Sigmoid colon (tissue), 7 donors: ENCODE measurements at places on chromosomes 11 and 22. TPM values are rescaled to one million over a fixed set of nuclear protein-coding genes. Genes with fewer than 3 reads are reported as not detected.

GRCh38 chr11:88345408-88345807 is 7.9 kb upstream of the CTSC start:
- no peak overlapping the region for H3K4me3 ChIP-seq
- H3K36me3 ChIP-seq, result no peaks in the 10 kb centered on the region
- H3K27ac ChIP-seq, result no peak overlapping the region
- no peak for DNase-seq

DNA sequence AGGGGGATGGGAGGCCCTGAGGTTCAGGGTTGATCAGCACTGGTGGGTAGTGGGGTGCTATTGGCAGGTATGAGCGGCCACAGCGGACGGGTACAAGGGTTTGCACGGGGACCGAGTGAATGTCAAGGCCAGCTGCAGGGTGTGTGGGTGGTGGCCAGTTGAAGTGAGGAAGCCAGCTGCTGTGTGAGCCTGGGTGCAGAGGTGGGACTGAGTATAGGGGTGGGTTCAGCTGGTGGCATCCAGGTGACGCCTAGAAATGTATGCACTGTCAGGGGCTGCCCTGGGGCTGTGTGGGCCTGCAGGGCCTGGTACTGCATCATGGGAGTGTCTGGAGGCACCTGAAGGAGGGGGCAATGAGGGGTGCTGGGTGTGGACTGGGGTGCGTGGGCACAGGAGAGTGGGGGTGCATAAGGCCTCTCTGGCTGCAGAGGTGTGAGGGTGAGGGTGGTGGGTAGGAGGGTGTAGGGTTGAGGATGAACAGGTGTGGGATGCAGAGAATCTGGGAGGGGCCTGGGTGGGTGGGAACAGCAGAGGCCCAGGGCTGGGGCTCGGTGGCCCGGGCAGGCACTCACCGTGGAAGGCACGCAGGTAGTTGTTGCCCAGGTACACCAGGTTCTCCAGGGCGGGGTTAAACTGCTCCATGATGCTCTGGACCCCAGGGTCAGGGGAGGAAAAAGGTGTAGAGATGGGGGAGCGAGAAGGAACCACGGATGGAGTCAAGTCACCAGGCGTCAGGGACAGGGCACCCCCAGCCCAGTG is 1.7 kb downstream of the BAIAP2L2 start:
- H3K4me3 ChIP-seq, result no peak overlapping the region
- no peaks in the 10 kb centered on the region for H3K27me3 ChIP-seq
- H3K4me1 ChIP-seq, result no peaks in the 10 kb centered on the region

- H3K4me3 ChIP-seq, result no peak overlapping the region
- H3K27ac ChIP-seq, result no peak overlapping the region
- no peaks in the 10 kb centered on the region for H3K36me3 ChIP-seq
- H3K4me1 ChIP-seq, result peaks cover 7% of the 10 kb centered on the region
- no peak for DNase-seq
Observed at GRCh38 chr22:26767351-26768155, 110.2 kb downstream of the MIAT start.

DNA sequence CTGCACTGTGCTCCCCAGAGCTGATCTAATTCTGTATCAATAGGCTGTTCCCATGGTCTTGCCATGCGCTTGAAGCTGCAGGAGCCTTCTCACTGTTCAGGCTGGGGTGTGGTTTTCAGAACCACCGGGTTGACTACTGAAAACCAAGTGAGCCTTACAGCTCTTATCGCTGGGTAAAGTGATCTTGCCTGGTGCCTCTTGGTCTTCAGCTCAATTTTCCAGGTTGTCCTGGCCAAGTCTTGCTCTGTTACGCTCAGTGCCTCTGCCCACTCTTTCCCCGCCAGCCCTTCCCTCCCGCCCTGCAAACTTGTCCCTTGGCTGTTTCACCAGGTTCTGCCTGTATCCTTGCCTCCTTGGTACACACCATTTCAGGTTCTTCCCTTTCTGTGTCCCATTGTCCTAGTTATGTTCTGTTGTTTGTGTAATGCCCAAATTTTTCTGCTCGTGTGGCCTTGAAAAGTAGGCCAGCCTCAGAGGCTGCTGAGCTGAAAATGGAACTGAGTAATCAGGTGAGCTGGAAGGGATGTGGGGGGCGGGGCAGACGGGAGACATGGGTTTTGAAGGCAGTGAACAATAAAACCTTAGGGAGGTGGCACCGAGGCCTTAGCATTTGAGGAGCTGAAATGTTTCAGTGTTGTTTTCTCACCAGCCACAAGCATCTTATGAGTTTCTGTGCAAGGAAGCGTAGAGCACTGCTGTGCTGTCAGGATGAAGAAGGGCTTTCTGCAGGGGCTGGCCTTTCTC is 11.2 kb downstream of the PEX26 start:
- H3K27ac ChIP-seq, result no peak overlapping the region
- peaks cover 28% of the 10 kb centered on the region for H3K36me3 ChIP-seq
- no peaks in the 10 kb centered on the region for H3K27me3 ChIP-seq
- DNase-seq, result no peak
- H3K4me3 ChIP-seq, result no peak overlapping the region
- peaks cover 21% of the 10 kb centered on the region for H3K4me1 ChIP-seq

DNA sequence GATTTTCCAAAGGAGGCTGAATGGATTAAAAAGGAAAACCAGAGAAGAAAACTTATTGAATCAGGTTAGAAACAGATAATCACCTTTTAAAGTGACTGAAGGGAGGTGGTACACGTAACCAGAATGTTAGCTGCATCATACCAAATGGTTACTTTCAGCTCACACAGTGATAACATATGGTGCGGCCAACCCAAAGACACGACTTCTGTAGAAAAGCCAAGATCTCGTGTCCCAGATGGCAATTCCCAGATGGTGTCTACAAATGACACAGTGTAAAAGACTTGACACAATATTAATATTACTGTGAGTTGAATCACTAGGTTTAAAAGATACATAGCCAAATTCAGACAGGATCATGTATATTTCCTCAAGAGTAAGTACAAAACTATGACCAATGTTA is 5.2 kb downstream of the PPP2R1B start:
- DNase-seq, result no peak
- peaks cover 14% of the 10 kb centered on the region for H3K4me1 ChIP-seq
- no peaks in the 10 kb centered on the region for H3K27me3 ChIP-seq
- H3K4me3 ChIP-seq, result no peak overlapping the region

- no peak overlapping the region for H3K27ac ChIP-seq
- no peaks in the 10 kb centered on the region for H3K27me3 ChIP-seq
- DNase-seq, result no peak
Observed at GRCh38 chr11:13108416-13108815, 99.3 kb downstream of the RASSF10 start.

- H3K4me1 ChIP-seq, result peaks cover 27% of the 10 kb centered on the region
- H3K36me3 ChIP-seq, result no peaks in the 10 kb centered on the region
- H3K27me3 ChIP-seq, result no peaks in the 10 kb centered on the region
Observed at GRCh38 chr11:61489833-61490721, 18.5 kb upstream of the LRRC10B start.

SCGB1C1 gene
- not detected for total RNA-seq

CLCF1 gene
- 8.9 TPM for total RNA-seq

GRCh38 chr11:119038884-119039283 is 8.2 kb upstream of the SLC37A4 start:
- H3K27me3 ChIP-seq, result no peaks in the 10 kb centered on the region
- DNase-seq, result no peak
- H3K27ac ChIP-seq, result no peak overlapping the region
- no peak overlapping the region for H3K4me3 ChIP-seq
- no peaks in the 10 kb centered on the region for H3K36me3 ChIP-seq
